ENCODE measurements at places on chromosomes 2 and 18.

DNA sequence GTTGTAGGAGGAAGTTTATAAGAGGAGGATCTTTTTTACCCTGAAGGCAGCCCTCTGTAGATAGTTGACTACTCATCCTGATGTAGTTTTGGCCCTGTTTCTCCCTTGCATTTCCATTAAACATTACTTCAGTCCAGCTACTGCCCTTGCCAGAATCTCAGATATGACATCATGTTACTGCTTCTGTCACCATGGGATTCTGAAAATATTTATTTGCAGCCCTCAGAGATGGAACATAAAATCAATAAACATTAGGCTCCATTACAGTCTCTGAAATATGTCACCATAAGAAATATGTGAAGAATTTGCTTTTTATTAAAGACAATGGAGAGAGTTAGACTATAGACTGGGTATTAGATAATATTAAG, 68.7 kb upstream of the STK39 start:
- no peak for DNase-seq

DNA sequence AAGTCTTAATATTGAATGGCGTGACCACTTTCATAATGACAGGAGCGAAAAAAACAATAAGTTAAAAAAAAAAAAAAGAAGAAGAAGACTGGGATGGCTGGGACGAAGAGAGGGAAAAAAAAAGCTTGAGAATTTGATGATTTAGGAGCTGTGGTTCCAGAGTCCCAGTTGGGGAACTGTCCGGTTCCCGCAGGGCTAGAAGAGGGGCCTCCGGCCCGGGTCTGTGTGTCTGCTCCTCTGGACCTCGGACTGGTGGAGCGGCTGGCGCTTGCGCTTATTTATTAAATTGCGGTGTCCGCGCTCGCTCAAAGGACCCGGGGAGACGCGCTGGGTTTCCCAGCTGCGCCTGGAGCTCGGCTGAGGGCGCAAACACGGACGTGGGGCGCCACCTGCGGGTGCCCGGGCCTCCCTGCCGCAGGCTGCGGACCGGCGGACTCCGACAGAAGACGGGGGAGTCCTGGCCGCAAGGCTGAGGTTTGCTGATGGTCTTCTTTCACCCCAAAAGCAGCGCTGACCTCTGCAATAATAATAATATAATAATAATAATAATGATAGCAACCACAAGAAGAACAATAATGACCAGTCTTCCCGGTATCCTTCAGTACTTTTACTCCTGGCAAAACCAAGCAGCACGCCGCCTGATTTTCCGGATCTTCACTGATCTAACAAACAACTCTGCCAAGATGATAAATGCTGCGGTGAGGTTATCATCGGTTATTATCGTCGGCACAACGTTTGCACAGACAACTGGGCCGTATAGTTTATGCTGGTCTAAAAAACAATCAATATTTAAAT, at the start of gene CBLN2:
Gene CBLN2 (minus strand): TSS at position 251 of the 795 bp plus-strand sequence. CDS start 2,182 bp downstream, outside the sequence.
- peak; percentile 68 for DNase-seq

DNA sequence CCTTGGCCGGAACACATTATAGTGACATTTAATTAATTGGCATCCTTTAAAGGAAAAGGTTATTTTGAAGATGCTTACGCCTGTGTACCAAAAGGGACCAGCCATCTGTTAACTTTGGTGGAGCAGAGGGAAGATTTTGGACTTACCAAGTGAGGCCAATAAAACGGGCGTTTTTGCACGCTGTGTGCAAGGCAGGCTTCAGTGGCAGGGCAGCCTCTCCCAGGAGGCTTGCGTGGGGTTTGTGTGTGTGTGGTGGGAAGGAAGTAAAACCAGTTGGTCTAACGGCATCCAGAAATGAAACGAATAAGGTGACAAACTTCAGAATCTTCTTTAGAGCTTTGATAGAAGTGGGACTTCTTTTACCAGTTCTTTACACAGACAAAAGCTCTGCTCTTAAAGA, 191.7 kb downstream of the PRKCE start:
- DNase-seq: no peak

DNA sequence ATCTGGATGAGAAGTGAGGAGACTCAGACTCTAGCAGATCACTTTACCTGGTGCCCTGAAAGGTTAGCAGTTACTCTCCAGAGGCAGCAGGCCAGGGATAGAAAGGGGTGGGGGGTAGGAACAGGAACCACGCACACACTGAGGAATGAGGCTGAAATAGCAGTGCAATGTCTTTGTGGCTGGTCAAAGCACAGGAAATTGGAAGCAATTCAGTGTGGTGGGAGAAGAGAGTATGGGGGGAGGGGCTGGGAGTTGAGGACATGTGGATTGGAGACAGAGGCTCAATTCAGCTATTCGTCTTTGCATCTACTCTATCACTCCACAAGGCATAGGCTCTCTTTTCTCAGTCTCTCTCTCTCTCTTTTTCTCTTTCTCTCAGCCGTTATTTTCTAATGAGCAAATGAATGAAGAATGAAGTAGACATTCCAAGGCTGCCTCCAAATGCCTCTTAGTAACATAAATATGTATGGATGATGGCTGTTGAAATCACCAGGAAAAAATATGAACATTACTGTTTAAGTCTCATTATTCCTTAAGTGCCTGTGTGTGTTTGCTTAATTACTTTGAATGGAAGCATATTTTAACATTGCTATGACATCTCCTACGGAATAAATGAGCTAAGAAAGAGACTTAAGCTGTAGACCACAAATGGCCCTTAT, 979.4 kb downstream of the TSN start:
- no peak for DNase-seq

- DNase-seq: no peak
Observed at GRCh38 chr18:6015364-6015763, 120.0 kb upstream of the TMEM200C start.

Measured in GM12892 (cell line).